ENCODE measurements at places on chromosomes 11 and 22. TPM values are rescaled to one million over a fixed set of nuclear protein-coding genes. Genes with fewer than 3 reads are reported as not detected.

Gene EMID1
- polyA plus RNA-seq: 89.9 TPM

Gene MUC6
- polyA plus RNA-seq: 0.54 TPM

- no peak for DNase-seq
These were observed 19.5 kb upstream of the FADD start for GRCh38 chr11:70183483-70184176.

DNA sequence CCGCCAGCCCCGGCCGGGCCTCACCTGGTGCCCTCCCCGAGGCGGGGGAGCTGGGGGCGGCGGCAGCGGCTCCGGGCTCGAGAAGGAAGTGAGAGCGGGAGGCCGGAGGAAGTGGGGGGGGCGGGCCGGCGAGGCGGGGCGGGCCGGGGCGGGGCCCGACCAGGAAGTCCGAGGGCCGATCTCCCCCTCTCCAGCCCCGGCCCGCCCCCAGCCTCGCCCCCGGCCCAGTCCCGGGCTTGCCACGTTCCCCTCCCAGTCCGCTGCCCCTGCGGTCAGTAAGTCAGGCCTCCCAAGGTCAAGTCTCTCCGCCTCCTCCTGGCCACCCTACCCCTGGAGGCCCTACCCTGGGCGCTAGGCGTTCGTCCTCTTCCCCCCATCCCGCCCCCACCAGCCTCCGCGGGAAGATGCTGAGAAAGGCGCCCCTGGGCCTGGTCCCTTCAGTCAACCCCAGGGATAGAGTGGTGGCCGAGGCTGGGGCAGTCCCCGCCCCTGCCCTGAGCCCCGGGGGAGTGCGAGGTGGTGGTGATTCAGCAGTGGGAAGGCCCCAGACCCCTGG lies at the start of gene RHOG:
RHOG (minus strand) TSS at position 90 of the 556 bp plus-strand sequence. CDS start 12,821 bp downstream, outside the sequence.
- DNase-seq: peak; percentile 70

- DNase-seq: no peak
These were observed 33.9 kb downstream of the PRDM11 start for GRCh38 chr11:45180179-45180847.

Gene MS4A4A
- 5.5 TPM for polyA plus RNA-seq

DNA sequence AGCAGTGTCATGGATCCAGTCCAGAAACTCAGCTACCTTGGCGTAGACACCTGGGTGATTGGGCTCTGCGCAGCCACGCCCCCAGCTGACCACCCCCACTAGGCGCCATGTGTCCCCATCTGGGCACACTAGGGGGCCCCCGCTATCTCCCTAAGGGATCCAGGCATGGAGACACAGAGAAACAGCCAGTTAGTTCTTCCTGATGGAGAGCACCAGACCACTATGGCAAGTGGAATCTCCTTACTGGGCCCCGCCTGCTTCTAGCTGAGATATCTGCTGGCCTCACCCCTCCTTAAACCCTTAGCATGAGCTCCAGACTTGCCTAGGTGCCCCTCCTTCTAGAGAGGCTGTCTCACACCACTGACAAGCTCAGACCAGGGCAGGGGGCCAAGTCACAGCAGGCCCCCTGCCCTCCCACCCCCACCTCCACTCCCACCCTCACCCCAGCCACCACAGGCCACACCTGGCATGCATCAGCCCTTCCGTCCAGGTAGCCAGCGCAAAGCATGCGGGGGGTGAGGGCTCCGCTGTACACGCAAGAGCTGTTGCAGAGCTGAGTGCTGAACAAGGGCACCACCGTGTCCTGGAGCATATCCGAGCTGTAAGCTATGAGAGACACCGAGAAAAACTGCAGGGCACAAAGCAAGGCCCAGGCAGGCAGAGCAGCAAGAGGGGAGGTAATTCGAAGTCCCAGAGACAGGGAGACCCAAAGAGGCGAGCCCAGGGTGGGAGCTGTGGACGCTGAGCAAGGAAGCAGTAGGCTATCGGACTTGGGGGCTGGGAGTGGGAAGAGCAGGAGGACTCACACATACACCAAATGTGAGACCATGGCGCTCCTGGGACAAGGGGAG lies 16.1 kb downstream of the TMPRSS5 start:
- DNase-seq: no peak

Gene TRIM66
- 7.9 TPM for polyA plus RNA-seq

- DNase-seq: no peak
These were observed 45.2 kb downstream of the LGR4 start for GRCh38 chr11:27427183-27427980.

DNA sequence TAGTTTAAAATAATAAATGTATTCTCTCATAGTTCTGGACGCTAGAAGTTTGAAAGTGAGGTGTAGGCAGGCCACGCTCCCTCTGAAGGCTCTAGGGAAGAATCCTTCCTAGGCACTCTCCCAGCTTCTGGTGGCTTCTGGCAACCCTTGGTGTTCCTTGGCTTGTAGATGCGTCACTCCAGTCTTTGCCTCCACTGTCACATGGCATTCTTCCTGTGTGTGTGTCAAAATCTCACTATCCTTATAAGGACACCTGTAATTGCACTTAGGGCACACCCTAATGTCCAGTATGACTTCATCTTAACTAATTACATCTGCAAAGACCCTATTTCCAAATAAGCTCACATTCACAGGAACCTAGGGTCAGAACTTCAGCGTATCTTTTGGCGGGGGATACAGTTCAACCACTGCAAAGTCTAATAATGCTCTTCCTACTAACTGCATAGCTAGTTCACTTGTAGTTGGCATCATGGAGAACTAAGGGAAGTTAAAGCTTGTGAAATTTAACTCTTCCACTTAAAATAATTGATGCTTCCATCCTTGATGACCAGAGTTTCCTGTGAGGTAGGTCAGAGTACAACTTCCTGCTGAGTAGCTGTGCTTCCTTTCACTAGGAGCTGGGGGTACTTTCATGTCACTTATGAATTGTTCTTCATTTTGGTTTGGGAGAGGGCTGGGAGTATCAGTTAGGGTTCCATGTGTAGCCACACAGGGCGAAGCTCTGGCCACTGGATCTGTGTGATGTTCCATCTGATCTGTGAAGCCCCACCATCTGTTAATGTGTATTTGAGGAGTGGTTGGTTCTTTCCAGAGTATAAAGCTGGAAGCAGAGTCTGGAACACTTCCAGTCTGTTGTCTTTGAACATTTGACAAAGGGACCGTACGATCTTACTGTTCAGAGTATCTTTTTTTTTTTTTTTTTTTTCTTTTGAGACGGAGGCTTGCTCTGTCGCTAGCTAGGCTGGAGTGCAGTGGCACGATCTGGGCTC lies 10.5 kb downstream of the YWHAH start:
- no peak for DNase-seq

GRCh38 chr11:16603245-16603644 lies 135.2 kb upstream of the C11orf58 start:
- DNase-seq: no peak

- DNase-seq: no peak
These were observed 6.1 kb upstream of the TPP1 start for GRCh38 chr11:6625156-6625831.

- DNase-seq: peak; percentile 19
These were observed 1.2 kb upstream of the FCHSD2 start for GRCh38 chr11:73143126-73143838.

- DNase-seq: no peak
These were observed 527.1 kb upstream of the CCDC90B start for GRCh38 chr11:83813296-83813695.

DNA sequence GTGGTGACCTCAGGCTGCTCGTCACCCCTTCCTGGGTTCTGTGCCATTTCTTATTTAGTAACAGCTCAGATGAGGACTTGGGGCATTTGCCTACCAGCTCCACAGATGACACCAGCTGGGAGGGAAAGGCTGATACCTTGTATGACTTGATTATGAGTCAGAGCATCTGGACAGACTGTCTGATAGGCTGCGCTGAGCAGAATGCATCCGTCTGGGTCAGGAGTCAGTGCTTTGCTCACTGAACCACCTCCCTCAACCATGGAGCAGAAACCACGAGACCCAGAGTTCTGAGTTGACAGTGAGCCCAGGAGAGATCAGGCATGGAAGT lies 6.8 kb downstream of the ST14 start:
- DNase-seq: peak; percentile 80

GRCh38 chr22:17130199-17130598 lies 9.0 kb upstream of the TMEM121B start:
- no peak for DNase-seq
